Panc1 (cell line): ENCODE measurements at places on chromosomes 7 and 10.

- DNase-seq: no peak
These were observed 30.3 kb upstream of the MET start for GRCh38 chr7:116641551-116642153.

- no peak for DNase-seq
These were observed 81.9 kb downstream of the BUB3 start for GRCh38 chr10:123236126-123236525.

DNA sequence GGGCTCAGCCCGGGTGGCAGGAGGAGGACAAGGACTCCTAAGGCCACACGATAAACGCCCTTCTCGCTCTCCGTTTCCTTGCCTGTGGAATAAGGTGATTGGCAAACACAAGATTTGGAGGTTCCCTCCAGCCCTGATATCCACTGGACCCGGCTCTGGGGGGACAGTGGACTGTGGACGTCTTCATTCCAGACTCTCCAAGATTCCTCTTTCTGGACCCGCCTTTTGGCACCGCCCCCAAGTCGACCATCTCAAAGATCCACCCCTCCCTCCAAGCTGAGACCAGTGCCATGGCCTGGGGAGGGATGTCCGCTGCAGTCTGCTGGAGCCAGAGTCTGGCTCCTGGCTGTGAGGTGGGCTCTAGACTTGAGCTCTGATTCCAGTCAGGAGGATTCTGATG lies 23.6 kb downstream of the ZNF783 start:
- no peak for DNase-seq

GRCh38 chr10:129332476-129332875 lies 134.6 kb upstream of the MGMT start:
- no peak for DNase-seq

GRCh38 chr7:115099906-115100305 lies 178.0 kb downstream of the MDFIC start:
- no peak for DNase-seq

DNA sequence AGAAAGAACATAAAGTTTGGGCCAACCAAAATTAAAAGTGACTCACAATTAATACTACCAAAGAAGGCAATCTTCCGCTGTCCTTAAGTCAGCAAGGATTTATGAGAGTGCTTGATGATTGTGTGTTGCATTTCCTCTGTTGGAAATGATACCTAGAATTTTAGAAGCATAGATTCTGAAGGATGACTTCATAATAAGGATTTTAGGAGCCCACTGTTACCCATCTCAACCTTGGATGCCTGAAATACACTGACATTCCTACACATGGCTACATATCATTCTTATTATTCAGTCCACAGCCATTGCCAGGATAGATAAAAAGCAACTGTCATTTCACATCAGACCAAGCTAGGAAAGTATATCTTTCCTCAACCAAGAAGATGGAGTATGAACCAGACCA lies 823.8 kb downstream of the LRMDA start:
- no peak for DNase-seq

GRCh38 chr7:148669927-148670326 lies 28.8 kb upstream of the CUL1 start:
- no peak for DNase-seq

- DNase-seq: no peak
These were observed 18.1 kb upstream of the GSTK1 start for GRCh38 chr7:143245123-143245522.

- no peak for DNase-seq
These were observed 6.3 kb downstream of the ATG9B start for GRCh38 chr7:151017953-151018420.

DNA sequence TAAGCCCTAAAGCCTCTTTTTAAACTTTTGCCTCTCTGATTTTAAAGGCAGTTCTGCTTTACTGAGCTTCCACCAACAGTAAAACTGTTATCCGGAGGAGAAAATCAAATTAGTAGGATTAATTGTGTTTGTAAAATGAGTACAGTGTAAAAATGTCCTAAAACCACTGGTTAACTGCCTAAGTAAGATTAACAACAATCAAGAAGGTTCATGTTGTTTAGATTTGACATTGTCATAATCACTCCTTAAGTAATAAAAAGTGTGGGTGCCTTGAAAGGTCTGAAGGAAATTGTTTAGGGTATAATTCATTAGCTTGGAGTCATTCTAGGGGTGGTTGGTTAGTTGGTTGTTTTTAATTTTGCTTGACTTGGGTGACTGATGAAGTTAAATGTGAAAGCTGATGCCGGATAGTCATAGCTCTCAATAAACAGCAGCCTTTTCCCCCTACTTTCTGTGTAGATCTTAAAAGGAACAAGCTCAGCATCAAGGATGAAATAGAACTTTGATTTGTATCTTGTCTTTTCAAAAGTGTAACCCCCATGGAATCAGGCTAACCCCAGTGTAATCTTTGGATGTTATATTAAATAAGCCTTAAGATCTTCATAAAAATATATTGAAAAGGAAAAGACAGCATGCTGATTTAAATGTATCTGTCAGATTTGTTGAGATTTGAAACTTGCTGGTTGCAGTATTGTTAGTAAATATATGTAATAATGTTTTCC lies 148.3 kb downstream of the ARID5B start:
- DNase-seq: no peak

- no peak for DNase-seq
These were observed 15.7 kb downstream of the DNTT start for GRCh38 chr10:96319754-96320474.

DNA sequence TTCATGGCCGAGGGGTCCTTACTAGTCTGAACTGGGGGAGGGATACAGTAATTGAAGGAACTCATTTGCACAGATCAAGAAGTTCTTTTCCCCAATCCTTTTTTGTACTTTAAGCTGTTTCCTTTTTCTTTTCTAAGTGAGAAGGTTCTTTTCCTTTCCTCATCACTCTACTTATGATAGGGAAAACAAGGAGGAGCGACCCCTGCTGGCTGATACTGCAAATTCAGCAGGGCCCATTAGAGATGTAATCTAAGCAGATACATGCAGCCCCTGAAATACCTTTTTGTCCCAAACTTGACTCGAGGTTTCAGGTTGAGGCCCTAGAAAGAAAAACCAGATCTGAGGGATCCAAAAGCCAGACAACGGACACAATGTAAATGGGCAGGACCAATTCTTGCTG lies 305.5 kb downstream of the DNAJB9 start:
- DNase-seq: no peak

DNA sequence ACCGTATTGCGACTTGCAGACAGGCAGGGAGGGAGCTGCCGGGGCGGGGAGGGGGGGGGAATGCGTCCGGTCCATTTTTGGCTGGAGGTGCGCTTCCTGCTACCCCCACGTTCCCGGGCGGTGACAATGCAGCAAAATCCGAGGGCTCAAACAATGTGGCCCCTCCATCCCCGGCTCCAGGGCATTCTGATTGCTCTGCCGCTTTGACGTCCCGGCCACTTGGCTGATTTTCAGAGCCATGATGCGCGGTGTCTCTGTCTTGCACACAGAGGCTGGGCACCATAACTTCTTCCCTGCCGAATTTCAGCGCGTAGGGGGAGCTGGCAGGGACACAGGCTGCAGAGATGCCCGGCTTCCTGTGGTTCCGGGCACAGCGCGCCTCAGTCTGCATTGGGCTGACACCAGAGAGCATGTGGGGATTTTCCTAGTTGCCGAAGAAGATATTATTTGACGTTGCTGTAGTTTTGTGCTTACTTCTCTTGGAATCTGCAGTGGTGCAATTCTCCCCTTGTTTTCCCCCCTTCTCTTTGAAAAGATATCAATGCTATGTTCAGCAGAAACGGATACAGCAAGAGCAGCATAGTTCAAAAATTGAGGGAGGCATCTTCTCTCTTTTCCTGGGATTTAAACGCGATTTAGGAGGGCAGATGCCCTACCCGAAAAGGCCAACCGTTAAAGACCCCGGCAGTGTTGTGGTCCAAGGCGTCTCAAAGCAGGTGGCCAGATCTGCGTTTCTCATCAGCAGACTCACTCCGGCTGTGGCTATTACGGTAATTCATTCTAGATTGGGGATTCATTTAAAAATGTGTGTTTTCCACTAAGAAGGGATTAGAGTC lies 1.4 kb downstream of the HECW1 start:
- DNase-seq: no peak

DNA sequence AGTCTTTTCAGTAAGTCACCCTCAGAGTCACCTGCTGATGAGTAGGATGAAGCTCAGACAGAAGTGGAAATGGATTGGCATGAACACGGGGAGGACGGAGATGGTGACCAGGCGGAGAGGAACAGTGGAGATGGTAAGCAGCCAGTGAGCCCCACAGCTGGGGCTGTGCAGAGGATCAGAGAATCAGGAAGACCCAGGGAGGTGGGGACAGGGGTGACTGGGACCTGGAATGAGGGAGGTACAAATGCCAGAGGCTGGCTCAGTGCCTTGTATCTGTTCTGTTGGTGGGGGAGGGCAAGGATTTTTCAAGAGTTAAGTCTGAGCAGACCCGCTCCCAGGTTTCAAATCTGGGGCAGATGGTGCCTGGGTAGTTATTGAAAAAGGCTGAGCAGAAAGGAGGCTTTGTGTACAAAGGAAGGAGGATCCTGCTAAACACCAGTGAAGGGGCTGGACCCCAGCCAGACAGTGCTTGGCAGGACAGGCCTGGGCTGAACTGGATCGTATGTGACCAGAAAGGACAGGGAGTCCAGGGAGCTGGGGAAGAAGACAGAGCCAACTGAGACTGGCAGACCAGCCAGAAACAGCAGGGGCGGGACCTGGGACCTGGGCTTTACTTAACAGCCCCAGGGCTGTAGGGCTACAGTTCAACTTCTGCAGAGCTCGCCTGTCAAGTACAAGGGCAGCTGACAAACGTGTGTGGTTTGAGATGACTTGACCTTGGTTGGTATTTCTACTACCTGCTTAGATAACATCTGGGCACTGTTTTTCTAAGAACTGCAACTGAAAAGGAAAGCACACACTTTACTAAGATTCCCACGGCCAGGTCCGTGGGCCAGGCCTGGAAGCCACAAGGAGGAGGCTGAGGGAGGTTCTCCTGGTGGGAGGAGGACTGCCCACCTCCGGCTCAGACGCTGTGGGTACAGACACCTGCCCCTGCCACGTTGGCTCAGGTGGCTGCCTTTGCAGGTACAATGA lies 13.2 kb upstream of the FRMPD2 start:
- DNase-seq: no peak

DNA sequence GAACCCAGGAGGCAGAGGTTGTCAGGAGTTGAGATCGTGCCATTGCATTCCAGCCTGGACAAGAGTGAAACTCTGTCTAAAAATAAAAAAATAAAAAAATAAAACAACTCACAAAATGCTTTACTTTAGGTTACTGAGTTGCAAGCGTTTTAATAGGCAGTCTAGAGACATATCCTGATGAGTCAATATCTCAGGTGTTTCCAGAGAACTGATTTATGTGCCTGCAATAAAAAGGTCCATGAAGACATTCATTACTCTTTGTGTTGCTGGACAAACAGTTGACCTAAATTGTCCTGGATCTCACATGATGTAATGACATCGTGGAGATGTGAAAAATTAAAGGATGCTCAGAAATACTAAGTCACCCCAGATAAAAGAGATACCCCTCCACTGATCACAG lies 31.5 kb downstream of the CDNF start:
- DNase-seq: no peak

GRCh38 chr7:44261240-44261639 lies 60.5 kb downstream of the YKT6 start:
- no peak for DNase-seq

- DNase-seq: no peak
These were observed 32.5 kb downstream of the CDCA7L start for GRCh38 chr7:21912931-21913780.

DNA sequence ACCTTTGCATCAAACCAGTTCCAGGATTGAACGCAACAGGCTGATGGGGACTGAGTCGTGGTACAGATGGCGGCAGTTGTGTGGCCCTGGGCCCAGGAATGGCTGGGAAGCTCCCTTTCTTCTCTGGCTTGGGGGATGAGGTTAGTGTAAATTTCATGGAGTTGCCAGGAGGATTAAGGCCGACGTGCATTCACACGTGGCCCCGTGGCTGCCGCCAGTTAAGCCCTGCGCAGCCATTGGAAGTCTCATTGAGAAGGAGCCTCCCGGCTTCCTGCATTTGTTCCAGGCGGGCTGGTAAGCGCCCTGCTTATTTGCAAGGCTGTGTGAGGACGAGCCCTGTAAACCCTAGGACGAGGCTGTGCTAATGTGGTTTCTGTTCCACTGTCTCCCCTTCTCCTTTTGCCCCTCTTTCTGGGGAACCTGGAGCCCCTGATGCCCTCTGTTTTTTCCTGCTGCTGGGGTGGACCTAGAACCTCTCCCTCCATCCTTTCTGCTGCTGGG lies 174.7 kb upstream of the TNRC18 start:
- DNase-seq: no peak

GRCh38 chr7:155351120-155351870 lies 53.6 kb downstream of the INSIG1 start:
- DNase-seq: no peak

- no peak for DNase-seq
These were observed 259.9 kb downstream of the ZEB1 start for GRCh38 chr10:31578951-31579350.

GRCh38 chr7:6272481-6273323 lies at the start of gene CYTH3:
Gene CYTH3, minus strand, starts transcription at chr7:6272624. Its CDS starts 117 bp downstream, at chr7:6272507.
- no peak for DNase-seq
